ENCODE measurements at places on chromosomes 1 and 21.
A peak's percentile ranks its signal among the peaks of the same experiment; 100 is the strongest.

DNA sequence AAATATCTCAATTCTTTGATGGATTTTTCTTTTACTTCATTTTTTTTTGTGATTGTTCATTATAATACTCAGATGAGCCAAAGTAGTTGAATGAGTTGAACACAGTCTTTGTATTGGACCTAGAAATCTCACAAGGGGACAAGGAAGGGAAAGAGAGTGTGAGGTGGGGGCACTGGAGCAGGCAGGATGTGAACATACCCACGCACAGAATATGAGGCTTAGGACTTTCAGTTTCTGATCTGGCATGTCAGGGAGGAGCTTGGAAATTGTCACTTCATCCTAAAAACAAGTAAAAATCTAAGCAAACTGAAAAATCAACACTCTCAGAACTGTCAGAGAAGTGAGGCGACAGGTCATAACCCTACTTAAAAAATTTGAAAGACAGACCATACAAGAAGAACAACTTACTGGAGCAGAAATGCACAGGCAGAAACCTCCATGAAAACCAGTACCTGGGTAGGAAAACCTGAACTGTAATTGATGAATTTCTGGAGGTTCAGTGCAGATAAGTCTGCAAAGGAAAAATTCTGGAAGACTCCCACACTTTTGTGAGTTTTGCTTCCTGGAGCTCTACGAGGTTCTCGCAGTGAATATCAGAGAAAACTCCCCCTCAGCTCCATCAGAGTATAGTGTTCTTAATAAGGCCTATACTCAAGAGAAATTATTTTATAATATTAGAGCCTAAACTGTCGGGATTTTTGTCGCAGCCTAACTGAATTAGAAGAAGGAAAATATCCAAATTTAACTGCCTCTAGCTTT lies 3.6 kb upstream of the PTGS2 start:
- no peak for DNase-seq

GRCh38 chr1:180155182-180155682 lies 563 bp downstream of the QSOX1 start:
- peak; percentile 40 for DNase-seq

GRCh38 chr1:89687254-89687653 lies 54.3 kb downstream of the LRRC8C start:
- DNase-seq = no peak

DNA sequence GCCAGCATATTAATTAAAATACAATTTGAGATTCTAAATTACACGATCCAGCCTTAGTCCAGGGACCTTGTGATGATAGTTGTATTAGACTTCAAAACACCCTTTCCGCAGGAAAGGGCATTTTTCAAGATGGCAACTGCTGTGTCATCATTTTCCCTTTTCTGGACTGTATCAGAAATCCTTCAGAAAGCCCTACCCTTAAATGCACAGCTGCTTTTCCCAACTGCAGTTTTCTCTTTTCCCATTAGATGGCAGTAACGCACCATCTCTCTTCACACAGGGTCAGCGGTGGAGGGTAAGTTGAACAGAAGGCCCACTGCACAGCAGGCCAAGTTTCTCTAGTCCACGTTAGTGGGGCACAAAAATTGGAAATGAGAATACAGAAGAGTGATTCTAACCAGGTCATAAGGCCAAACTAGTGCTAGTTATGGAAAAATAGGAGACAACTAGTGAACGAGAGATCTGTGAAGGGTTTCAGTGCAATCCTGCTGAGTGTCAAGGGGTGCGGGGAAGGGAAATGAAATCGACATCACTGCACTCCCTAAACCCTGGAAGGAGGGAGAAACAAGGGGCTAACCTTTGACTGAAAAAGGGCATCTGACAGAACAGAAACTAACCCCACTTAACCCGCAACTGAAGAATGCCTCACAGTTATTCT lies 22.1 kb upstream of the TDRD10 start:
- DNase-seq = peak; percentile 89

DNA sequence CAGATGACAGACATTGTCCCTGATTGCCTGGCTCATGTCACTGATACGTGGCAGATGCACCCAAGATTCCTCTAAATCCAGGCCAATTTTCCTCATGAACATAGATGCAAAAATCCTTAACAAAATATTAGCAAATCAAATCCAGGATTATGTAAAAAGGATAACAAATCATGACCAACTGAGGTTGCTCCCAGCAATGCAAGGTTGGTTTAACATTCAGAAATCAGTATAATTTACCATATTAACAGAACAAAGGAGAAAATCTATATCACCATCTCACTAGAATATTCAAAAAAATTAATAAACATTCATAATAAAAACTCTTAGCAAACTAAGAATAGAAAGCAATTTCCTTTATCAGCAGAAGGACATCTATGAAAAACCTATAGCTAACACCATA lies 39.7 kb downstream of the FAF1 start:
- DNase-seq = no peak

DNA sequence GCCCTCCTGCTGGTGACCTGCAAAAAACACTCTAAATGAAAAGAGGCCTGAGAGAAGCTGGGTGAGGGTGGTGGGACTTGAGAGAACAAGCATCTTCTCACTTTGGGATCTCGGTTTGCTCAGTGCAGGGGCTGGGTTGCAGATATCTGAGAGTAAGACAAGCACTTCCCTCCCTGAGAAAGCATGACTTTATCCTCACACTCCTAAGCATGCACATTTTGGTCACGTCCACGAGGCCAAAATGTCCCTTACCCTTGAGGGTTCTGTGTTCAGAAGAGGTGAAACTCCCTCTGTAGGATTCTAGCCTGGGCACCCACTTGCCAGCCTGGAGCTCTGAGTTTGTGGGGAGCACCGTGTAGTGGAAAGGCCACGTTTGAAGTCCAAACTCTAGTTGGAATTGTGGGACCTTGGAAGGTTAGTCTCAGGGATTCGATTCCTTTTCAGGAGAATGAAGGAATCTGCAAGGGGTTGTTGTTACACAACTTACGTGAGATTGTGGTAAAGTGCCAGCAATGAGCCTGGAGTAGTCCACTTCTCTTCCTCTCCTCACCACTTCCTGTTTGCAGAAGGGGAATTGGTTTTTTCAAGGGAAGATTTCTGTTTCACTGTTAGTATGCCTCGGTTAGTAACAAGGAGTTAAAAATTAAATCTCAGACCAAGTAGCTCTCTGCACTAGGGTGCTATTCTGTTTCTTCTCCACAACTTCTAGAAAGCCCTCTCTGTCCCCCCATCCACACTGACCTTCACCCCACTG lies 3.0 kb downstream of the FCAMR start:
- peak; percentile 51 for DNase-seq

- DNase-seq = no peak
Measured at GRCh38 chr1:185281245-185281644, 35.8 kb downstream of the IVNS1ABP start.

GRCh38 chr21:36545776-36546511 lies 66.0 kb upstream of the CLDN14 start:
- DNase-seq = peak; percentile 30

- no peak for DNase-seq
Measured at GRCh38 chr1:152050886-152051675, 14.3 kb upstream of the S100A11 start.

DNA sequence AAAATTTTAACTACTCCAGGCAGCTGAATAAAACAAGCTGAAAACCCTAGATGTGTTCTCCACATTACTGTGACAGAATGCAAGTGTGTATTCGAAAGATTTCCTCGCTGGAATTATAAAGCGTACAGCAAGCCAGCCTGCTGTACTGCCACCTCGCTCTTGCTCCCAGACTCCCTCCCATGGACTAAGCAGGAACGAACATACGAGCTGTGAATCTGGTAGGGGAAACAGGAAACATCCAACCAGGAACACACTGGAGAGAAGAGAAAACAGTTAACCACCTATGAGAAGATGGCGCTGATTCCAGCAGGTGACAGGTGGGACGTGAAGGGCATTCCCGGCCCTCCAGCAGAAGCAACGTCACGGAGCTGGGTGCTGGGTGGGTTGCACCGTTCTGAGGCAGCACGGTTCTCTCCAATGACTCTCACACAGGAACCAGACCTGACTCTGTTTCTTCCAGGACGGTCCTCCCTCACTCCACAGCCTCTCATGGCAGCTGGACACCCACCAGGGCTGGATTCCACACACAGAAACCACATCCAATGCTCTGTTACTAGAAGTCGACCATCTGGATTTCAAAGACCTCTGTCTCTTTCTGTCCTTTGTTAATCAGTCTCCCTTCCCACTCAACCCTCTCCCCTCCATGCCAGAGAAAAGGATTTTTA lies 219.2 kb downstream of the RERE start:
- peak; percentile 74 for DNase-seq

GRCh38 chr1:33015216-33015615 lies 21.5 kb downstream of the AK2 start:
- DNase-seq = no peak

GRCh38 chr1:87826681-87827251 lies 498.1 kb downstream of the LMO4 start:
- DNase-seq = peak; percentile 61

DNA sequence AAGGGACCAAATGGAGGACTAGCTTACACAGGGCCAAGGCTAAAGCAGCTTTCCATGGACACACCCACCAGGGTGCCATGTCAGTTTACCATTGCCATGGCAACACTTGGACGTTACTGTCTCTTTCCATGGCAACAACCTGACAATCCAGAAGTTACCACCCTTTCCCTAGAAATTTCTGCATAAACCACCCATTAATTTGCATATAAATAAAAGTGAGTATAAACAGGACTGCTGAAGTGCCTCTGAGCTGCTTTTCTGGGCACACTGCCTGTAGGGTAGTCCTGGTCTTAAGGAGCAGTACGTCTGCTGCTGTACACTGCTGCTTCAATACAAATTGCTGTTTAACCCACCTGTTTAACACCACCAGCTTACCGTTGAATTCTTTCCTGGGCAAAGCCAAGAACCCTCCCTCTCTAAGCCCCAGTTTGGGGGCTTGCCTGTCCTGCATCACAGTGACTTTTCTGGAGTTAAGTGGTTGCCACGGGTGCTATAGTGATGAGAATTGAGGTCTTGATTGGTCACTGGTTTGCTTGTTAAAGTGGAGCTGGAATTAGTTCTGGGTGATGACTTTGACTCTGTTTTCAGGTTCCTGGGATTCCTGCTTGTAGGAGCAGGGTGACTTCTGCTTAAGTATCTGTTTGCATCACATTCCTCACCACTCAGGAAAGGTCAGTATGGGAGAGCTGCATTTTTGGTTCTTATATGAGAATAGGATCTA lies 83.2 kb downstream of the CLDN17 start:
- no peak for DNase-seq
